Fibroblast of lung (primary cell): ENCODE measurements at places on chromosomes 7 and 10.

- DNase-seq, result no peak
Observed at GRCh38 chr10:73865459-73866442, 8.6 kb downstream of the CAMK2G start.

- DNase-seq, result peak; percentile 89
Observed at GRCh38 chr10:91378061-91378460, 32.1 kb upstream of the HECTD2 start.

DNA sequence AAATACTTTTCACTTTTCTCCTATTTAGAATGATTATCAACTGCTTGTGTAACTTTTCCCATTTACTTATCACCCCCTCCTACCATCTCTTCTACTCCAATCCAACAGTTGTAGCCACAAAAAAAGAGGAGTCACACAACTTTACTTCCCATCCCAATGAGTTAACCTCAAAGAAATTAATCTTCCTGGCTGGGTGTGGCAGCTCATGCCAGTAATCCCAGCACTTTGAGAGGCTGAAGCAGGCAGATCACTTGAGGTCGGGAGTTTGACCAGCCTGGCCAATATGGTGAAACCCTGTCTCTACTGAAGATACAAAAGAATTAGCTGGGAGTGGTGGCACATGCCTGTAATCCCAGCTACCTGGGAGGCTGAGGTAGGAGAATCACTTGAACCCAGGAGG is 19.9 kb downstream of the SYPL1 start:
- no peak for DNase-seq

DNA sequence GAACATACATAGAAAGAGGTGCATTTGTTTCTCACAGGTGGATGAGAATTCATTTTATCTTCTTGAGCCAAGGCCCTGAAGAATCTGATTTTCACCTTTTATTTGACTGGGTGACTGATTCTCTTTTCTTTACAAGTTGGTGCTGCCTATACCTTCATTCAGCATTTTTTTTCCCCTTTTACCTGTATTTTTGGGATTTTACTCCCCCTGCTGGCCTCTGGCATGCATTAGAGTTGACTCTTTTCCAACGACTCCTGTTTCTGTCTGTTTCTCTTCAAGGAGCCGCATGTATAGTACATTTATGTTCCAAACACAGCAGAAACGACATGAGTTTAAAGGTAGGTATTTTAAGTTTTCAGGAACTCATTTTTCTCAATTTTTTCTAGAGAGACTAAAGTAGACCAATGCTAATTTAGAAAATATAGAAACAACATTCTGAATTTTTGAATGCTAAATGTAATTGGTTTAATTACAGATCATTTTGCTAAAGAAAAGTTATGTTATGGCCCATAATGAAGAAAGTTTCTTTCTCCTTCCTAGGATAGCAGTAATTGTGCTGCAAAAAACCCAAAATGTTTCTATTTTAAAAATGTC is 149.8 kb upstream of the HDAC9 start:
- DNase-seq, result peak; percentile 36

GRCh38 chr10:10680496-10680895 is 337.2 kb upstream of the CELF2 start:
- no peak for DNase-seq

DNA sequence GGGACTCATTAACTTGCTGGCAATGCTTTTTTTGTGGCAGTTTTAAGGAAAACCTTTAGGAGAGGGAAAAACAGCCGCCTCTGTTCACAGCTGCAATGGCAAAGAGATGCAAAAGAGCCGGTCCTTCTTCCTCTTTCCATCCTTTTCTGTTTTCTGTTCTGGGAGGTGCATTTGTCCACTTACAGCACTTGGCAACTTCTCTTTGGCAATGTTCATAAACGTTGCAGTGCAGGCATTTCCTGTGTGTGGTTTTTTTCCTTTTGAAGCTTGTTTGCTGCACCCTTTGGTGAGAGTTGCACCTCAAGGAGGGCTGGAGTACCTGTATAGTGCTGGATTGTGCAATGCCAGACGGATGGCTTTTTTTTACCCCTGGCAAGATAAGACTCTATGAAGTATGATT is 53.9 kb upstream of the HABP2 start:
- DNase-seq, result no peak

DNA sequence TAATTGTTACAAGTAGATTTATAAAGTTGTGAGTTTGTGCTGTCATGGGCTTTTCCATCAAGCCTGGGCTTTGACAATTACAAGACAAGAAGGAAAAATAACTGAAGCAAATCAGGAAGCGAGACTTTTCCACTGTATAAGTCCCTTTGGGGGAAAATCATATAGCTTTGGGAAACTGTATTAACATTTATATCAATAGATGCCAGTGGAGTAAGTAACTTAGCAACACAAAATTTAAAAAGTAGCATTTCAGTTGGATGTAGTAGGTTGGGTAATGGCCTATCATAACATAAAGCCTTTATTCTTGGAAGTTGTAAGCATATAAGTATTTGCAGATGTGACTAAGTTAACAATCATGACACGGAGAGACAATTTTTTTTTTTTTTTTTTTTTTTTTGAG is 931.1 kb downstream of the CNTNAP2 start:
- no peak for DNase-seq

DNA sequence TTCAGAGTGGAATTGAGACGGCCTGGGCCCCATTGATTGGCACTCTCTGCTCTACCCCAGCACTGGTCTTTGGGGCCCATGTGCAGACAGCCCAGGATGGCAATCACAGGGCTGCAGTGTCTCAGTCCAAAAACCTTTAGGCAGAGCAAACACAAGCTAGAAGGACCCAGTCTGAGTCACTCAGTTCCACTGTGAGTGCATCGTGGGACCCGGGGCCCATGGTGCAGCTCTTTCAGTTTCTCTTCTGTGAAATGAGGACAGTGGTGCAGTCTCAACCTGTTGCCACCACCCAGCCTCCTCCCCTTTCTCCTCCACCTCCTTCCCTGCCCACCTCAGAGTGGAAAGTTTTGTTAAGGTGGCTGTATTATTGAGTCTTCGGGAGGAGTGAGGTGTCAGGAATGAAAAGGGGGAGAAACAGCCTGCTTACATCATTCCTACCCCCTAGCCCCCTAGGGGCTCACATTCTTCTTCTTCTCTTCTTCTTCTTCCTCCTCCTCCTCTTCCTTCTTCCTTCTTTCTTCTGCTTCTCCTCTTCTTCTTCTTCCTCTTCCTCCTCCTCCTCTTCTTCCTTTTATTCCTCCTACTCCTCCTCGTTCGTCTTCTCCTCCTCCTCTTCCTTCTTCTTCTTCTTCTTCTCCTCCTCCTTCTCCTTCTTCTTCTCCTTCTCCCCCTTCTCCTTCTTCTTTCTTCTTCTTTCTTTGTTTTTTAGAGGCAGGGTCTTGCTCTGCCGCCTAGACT is 19.5 kb upstream of the CARD11 start:
- DNase-seq, result no peak

DNA sequence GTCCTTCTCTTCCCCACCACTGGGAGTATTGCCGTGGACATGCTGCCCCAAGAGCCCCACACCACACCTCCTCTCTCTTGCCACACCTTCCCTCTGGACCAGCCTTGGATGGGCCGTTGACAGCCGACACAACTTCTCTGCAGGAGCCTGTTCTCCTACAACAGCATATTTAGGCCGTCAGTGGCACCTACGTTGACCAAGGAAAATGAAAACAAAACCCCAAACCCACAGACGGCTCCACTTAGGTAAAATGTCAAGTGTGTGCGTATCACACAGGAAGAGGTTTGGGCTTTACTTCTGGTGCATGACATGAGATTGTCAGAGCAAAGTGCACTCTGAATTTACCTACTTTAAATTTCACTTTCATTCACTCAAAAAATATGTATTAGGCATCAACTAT is 246.6 kb downstream of the ZMYND11 start:
- no peak for DNase-seq

- peak; percentile 71 for DNase-seq
Observed at GRCh38 chr7:156889089-156889488, 3.9 kb downstream of the LMBR1 start.

GRCh38 chr7:2233926-2234325 is 1.2 kb upstream of the MAD1L1 start:
- DNase-seq, result peak; percentile 72

DNA sequence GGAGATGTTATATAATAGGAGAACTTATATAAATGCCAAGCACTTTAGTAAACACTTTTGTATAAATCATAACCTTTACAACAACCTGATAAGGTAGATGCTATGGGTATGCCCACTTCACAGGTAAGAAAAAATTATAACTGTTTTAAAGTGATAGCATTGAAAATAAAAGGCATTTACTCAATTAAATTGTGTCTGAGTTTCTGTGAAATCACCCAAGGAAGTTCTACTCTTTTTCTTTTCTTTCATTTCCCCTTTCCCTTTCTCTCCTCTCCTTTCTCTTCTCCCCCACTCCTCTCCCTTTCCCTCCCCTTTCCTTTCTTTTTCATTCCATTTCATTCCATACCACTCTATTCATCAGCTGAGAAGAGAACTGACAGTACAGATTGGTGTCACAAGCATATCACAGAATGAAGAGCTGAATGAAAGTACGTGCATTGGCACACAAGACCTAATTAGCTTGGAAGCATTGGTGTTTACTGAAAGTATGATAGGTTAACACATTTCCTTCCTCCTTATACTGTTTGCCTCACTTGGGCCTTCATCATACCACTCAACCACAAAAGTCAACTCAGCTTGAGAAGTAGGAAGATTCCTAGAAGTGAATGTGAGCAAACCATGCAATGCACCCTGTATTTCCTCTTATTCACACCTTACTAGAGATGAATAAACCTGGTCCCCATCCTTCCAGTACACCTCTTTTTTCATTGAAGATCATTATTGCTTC is 117.9 kb upstream of the AGR3 start:
- no peak for DNase-seq

DNA sequence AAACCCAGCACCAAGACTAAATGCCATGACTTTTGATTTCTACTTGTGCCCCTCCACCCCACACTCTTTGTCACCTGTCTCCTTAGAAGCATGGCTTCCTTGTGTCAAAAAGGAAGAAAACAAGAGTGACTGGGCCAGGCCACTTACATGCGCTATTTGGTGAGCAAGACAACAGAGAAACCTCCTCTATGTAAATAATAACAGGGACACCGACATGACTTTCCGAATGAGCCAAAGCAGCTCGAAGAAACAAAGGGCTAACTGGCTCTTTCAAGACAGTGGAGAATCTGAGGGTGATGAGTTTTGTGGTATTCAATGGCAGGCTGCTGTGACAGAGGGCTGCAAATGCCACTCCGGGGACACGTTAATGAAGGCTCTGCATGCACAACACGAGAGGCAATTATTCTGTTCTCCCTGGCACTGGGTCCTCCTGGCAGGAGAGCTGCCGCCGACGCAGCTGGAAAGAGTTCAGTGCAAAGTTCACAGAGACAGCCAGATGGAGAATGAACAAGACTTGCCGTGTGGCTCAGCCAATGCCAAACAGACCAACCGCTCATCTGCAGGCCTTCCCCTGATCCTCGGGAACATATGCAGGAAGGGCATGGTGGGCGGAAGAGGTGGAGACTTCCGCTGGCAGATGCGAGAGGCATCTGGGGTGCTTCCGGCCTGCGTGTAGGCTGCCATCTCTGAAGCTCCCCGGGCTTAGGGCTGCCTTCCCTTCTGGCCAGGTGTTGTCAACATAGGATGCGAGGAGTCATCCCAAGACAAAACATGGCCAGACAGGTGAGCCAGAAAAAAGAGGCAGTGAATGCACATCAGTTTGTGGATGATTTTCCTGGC is 59.1 kb upstream of the SMNDC1 start:
- no peak for DNase-seq

GRCh38 chr7:26958834-26959233 is 94.4 kb upstream of the SKAP2 start:
- peak; percentile 73 for DNase-seq

GRCh38 chr7:151060416-151061212 is 1.2 kb downstream of the SLC4A2 start:
- DNase-seq, result peak; percentile 34

- no peak for DNase-seq
Observed at GRCh38 chr10:60728056-60728455, 50.2 kb upstream of the CDK1 start.

DNA sequence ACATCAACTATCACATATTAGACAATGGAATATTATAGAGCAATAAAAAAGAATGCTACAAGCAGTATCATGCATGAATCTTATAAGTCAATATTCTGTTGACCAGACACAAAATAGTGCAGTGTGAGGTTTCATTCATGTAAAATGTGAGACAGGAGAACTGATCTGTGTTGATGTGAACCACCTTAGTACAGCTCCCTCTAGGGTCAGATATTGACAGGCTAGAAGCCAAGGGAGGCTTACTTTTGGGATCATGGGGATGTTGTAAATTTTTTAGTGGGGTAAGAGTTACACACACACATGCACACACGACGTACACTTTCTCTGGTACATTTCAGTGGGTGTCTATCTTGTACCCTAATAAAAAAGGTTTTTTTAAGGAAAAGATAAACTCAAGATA is 231.6 kb upstream of the FOXK1 start:
- no peak for DNase-seq

DNA sequence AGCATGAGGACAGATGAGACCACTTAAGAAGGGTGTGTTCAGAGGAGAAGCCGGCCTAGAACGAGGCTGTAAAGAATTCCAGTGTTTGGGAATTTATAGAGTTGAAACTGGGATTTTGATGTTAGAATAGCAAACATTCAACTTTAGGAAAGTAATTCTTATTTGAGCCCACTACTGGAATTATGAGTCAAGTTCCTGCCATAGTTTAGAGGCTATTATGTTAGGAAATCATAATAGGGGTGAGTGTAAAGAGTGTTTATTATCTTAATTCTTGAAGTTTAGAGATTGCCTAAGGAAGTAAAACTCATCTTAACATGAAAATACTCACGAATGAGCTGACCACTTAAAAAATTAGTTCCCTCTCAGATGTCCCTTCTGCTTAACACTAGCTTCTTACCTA is 2.1 kb downstream of the CBLL1 start:
- DNase-seq, result no peak

GRCh38 chr7:86786376-86786775 is 142.7 kb downstream of the GRM3 start:
- DNase-seq, result no peak
